NCI-H748 treated with DMSO at 0.1 percent for 48 hours (cell line): ENCODE measurements at places on chromosomes 7 and 10.

DNA sequence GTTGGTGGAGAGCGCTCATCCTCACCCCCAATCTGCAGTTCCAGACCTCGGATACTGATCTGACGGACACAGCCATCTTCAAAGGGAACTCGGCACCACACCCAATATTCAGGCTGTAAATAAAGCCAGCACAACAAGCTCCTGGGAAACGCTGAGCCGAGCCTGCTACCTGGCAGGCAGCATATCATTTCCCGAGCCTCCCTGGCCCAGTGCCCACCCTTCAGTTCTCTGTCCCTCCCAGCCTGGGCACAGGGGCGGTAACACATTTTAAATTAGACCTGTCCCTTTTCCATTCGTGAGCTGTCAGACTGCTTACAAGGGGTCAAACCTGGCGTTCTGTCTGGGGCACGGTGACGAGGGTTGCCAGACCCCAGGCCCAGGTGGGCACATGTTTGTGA is 250.5 kb downstream of the ARHGAP12 start:
- DNase-seq, result peak; percentile 17

- DNase-seq, result no peak
These were observed 358.8 kb downstream of the BBS9 start for GRCh38 chr7:33487998-33488682.

DNA sequence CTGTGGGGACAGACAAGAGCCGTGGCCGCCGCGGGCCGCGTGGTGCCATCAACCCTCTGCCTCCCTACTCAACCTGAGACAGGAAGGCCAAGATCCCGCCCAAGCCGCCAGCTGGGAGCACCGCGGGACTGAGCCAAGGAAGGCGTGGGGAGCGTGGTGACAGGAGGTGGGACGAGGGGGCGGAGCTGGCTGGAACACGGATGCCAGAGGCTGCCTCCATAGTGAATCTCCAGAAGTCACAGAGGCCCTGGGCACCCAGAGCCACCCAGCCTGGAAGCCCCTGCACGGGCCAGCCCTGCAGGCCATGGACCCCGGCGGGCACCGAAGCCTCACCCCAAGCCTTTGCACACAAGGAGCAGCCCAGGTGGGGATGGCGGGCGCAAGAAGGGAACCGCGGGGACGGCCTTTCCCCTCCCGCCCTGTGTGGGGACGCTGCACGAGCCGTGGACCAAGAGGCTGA is 18.1 kb upstream of the DPYSL4 start:
- no peak for DNase-seq

GRCh38 chr10:129416956-129417765 is 49.9 kb upstream of the MGMT start:
- no peak for DNase-seq

- peak; percentile 52 for DNase-seq
These were observed 697.6 kb downstream of the KCNMA1 start for GRCh38 chr10:76939933-76940468.

DNA sequence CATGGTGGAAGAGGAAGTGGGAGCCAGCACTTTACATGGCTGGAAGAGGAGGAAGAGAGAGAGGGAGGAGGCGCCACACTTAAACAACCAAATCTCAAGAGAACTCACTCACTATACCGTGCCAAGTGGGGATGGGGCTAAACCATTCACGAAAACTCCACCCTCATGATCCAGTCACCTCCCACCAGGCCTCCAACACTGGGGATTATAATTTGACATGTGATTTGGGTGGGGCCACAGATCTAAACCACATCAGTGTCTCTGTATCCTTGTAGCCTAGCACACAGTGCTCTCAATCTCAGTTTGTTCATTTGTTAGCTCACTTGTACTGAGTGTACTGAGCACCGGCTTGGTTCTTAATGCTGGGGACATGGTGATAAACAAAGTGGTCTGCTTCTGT is 228.3 kb downstream of the BUB3 start:
- DNase-seq, result no peak
